SK-N-SH (cell line): ENCODE measurements at places on chromosomes 1 and 21. TPM values are rescaled to one million over a fixed set of nuclear protein-coding genes. Genes with fewer than 3 reads are reported as not detected.
A peak's percentile ranks its signal among the peaks of the same experiment; 100 is the strongest.

- DNase-seq: no peak
Measured at GRCh38 chr1:39928809-39929587, 25.9 kb upstream of the MFSD2A start.

The MEX3A gene
- 15.1 and 16.2 TPM in 2 replicates for polyA plus RNA-seq

The AKNAD1 gene
- 0.70 and 0.71 TPM in 2 replicates for polyA plus RNA-seq

DNA sequence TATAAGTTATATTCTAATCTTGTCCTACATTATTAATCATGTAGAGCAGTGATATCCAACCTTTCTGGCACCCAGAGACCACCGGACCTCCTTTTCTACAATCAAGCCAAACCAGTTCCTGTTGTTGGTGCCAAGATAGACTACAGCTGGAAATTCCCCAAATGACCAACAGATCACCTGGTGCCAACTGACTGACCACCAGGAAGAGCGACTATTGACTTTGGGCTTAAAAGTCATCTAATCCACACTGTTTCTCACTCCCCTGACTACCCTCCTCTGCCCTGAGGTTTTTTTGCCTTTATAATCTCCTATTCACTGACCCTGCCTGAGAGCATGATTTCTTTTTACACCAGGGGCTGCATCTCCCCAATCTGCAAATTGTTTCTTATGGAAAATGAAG lies 425.2 kb downstream of the TTLL7 start:
- no peak for DNase-seq

GRCh38 chr1:56190806-56191365 lies 388.5 kb downstream of the PLPP3 start:
- no peak for DNase-seq

DNA sequence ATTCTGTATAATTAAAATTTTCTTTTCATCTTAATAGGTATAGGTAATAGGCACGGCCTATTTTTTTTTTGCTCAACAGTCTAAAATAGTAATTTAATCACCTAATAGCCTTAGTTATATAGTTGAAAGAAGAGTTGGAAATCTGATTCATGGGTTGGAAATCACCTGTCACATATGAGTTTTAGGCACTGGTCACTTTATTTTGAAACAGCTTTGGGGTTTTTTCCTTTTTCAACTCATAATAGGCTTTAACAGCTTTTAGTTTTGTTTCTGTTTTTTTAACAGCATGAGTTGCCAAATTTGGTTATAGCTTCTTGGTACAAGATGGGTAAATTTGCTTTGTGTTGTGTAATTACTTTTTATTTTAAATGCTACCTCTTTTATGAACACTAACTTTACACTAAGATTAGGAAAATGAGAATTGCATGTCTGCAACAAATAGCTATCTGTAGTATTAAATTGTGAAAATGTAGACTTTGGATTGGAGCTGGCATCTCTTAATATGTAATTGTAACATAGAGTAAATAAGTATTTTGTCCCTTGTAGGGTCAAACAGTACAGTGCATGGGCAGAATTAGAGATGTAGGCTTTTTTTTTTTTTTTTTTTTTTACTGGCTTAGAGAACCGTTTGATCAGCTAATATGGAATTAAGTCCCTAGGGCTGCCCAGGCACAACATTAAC lies 109.8 kb downstream of the OSBPL9 start:
- no peak for DNase-seq

DNA sequence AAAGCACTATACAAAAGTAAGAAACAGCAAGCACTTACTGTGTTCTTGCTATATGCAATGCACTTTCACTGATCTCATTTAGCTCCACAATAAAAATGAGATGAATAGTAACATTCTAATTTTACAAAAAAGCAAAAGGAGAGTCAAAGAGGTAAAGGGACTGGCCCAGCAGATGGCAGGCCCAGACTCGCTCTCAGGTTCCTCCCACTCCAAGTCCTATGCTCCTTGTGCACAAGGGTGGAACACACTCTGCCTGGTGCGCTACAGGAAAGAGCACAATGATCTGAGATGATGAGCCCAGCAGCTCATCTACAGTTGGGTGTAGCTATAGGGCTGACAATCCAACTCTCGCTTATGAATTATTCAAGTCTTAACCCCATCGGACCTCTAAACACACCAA lies 94.1 kb upstream of the LYST start:
- no peak for DNase-seq

GRCh38 chr1:221040691-221041285 lies 161.5 kb downstream of the HLX start:
- no peak for DNase-seq

- peak; percentile 27 for DNase-seq
Measured at GRCh38 chr1:61227857-61228550, 145.6 kb downstream of the NFIA start.

The ALPL gene
- 0.69 and 1.3 TPM in 2 replicates for polyA plus RNA-seq

The PRCC gene
- 39.2 and 51.8 TPM in 2 replicates for polyA plus RNA-seq

GRCh38 chr1:217586586-217586985 lies 44.3 kb downstream of the GPATCH2 start:
- no peak for DNase-seq

DNA sequence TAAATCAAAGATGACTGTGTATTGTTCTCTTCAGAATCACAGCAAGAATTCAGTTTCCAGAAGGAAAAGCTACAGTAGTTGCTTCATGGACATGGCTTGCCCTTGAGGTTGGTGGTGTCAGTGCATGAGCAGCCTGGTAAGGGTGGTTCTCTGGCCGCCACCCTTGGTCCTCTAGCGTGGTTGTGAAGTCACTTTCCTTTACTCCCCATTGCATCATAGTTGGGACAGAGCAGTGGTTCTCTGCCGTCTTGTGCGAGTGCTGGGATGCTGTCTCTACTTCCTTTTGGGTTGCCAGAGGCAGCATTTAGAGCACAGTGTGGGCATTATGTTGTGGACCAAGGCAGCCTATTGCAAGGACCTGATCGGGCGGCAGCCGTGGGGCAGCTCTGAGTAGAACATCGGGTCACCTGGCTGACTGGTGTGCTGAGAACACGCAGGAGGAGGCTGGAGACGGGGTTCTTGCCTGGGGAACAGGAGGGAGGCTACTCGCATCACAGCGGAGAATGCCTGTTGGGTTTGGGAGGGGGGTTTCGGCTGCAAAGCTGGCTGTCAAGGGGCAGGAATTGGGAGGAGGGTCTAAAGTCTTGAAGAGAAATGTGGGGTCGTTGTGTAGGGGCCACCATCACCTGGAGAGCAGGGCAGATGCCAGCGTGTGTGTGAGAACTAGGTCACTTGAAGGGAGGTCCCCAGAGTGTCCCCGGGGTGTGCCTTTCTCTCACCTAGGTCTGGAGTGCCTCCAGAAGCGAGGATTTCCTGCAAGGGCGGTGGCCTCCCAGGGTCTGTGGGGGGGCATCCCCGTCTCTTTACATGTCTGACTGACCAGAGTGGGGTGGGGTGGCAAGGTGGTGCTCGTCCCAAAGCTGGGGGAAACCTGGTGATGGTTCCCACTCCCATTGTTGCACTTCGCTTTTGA lies 6.3 kb downstream of the ARF1 start:
- DNase-seq: no peak

The NBPF9 gene
- polyA plus RNA-seq: 17.8 and 22.6 TPM in 2 replicates

- DNase-seq: no peak
Measured at GRCh38 chr1:63982201-63982600, 208.4 kb downstream of the ROR1 start.

- no peak for DNase-seq
Measured at GRCh38 chr1:214506972-214507431, 44.4 kb downstream of the PTPN14 start.

The CASQ1 gene
- polyA plus RNA-seq: 0.08 and 0.18 TPM in 2 replicates
